Ovary (tissue), 10 donors: ENCODE measurements at places on chromosomes 11 and 22.

DNA sequence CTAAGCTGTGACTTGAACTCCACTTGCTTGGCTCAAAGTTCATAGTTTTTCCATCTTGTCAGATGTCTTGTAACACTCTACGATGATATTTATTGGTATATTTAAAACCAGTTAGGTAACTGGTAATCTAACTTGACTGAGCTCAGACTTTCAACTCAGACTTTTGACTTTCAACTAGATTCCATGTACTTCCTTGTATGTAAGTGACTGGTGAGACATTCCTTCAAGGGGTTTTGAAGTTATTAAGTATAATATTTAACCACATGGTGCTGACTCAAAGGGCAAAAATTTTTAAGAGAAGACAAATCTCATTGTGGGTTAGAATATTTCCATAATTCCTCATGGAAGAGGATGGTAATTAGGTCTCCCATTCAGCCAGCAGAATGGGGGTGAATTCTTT lies 631.3 kb upstream of the ANO5 start:
- no peak for DNase-seq
- no peak overlapping the region for H3K4me3 ChIP-seq
- no peaks in the 10 kb centered on the region for H3K36me3 ChIP-seq
- H3K27me3 ChIP-seq, result no peaks in the 10 kb centered on the region
- no peaks in the 10 kb centered on the region for H3K4me1 ChIP-seq
- no peak overlapping the region for H3K27ac ChIP-seq

DNA sequence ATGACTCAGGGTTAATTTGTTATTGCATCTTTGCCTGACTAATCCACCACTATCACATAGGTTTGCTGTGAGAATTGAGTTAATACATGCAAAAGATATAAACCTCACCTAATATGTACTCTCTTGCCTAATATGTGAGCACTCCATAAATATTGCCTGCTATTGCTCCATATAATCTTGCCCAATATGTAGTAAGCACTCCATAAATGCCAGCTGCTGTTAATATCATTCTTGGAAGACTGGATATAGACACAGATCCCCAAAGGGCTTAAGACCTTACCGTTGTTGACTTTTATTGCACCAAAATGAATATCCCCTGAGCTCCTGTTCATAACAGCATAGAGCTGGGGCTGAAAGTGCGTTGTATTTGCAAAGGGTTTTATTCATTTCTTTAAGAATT lies 27.0 kb upstream of the LRRC55 start:
- DNase-seq, result no peak
- H3K27me3 ChIP-seq, result no peaks in the 10 kb centered on the region
- H3K27ac ChIP-seq, result no peak overlapping the region
- no peaks in the 10 kb centered on the region for H3K4me1 ChIP-seq
- H3K36me3 ChIP-seq, result no peaks in the 10 kb centered on the region

DNA sequence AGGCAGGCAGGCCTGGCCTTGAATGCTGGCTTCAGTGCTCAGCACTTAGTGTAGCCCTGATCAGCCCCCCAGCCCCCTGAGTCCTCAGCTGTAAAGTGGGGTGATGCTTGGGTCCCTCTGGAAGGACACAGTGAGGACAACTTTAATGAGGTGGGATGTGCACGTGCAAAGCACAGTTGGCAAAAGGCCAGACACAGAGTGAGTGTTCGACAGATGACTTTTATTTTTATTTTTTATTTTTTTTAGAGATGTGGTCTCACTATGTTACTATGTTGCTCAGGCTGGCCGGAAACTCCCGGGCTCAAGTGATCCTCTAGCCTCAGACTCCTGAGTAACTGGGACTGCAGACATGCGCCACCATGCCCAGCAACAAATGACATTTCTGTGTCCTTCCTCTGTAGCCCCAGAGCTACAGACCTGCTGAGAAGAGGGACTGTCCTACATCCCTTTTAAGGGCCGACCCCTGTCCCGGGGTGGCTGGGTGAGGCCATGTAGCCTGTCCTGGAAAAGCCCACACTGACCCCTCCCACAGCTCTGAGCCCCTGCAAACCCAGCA lies 6.9 kb upstream of the C11orf96 start:
- H3K27me3 ChIP-seq, result no peaks in the 10 kb centered on the region
- no peak overlapping the region for H3K4me3 ChIP-seq
- no peak overlapping the region for H3K27ac ChIP-seq
- DNase-seq, result no peak
- H3K36me3 ChIP-seq, result no peaks in the 10 kb centered on the region
- H3K4me1 ChIP-seq, result peaks cover 32% of the 10 kb centered on the region

DNA sequence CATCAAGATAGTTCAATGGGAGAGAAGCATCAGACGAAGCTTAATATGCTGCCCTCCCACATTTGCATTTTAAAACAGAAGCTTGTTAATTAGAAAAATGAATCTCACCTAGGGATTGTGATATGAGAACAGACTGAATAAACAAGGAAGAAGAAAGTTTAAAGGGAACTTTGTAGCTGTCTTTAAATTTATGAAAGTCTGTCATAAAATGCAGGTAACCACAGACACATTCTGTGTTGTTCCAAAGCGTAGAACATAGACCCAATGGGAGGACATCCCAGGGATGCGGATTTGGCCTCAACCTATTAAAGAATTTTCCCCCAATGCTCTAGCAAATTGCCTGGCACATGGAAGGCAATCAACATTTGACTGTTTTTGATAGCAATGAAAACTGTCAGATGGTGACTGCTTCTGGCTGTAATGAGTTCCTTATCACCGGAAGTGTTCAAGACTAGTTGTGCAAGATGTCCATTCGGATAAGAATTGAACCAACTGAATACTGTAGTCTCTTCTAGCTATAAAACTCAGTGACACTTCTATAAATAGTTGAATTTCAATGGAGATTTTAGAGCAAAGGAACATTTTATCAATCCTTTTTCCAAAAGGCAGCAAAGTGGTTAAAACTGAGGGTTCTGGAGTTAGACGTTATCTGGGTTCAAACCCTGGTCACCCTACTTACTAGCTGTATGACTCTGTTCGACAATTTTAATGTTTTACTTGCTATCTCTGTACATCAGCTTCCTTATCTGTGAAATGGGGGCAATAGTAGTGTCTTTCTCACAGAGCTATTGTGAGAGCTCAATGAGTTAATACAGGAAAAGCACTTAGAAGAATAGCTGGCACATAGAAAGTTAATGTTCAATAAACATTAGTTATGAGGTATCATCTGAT lies 64.9 kb downstream of the LIF start:
- H3K27me3 ChIP-seq, result no peaks in the 10 kb centered on the region
- no peak for DNase-seq
- no peak overlapping the region for H3K27ac ChIP-seq
- H3K36me3 ChIP-seq, result no peaks in the 10 kb centered on the region

- H3K27me3 ChIP-seq, result no peaks in the 10 kb centered on the region
- no peak overlapping the region for H3K27ac ChIP-seq
- DNase-seq, result no peak
Measured at GRCh38 chr11:106998116-106998915, 20.0 kb downstream of the GUCY1A2 start.

DNA sequence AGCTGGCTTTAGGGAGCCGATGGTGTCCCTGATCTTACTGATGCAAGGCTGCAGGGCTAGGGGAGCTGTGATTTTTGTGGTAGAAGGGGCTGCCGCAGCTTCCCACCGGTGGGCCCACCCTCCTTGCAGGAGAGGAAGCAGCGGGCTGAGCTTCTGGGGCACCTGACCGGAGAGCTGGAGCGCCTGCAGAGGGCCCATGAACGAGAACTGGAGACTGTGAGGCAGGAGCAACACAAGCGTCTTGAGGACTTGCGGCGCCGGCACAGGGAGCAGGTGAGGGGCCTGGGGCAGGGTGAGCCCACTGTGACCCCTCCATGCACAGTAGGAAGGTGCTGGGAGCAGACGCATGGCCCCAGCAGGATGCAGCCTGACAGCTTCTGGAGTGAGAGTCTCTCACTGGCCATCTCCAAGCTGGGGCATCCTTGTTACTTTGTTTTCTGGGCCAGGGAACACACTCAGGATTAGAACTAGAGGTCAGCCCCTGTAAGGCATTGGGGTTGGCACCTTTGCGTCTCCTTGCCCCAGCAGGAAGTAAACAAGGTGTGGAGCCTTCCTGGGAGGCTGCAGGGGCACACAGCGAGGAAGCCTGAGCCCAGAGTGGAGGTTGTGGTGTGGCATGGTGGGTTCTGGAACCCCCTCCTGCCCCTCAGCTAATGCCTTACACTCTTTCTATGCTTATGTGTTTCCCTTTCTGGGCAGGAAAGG lies 66.7 kb downstream of the CEP164 start:
- H3K27me3 ChIP-seq, result no peaks in the 10 kb centered on the region
- no peak overlapping the region for H3K27ac ChIP-seq
- DNase-seq, result no peak

- no peaks in the 10 kb centered on the region for H3K4me1 ChIP-seq
- no peak overlapping the region for H3K4me3 ChIP-seq
- H3K27ac ChIP-seq, result no peak overlapping the region
- H3K36me3 ChIP-seq, result no peaks in the 10 kb centered on the region
- no peak for DNase-seq
Measured at GRCh38 chr11:102499931-102500330, 30.6 kb downstream of the MMP7 start.

DNA sequence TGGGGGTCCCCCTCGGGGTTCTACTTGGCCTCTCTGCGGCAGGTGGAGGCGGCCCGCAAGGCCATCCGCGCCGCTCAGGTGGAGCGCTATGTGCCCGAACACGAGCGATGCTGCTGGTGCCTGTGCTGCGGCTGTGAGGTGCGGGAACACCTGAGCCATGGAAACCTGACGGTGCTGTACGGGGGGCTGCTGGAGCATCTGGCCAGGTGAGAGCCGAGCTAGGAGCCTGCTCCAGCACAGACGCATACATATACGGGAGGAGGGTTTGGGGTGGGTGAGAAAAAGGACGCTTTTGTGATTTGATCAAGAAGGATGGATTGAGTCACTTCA lies 415 bp downstream of the CENATAC start:
- DNase-seq, result no peak
- no peaks in the 10 kb centered on the region for H3K36me3 ChIP-seq
- H3K4me1 ChIP-seq, result peaks cover 7% of the 10 kb centered on the region
- H3K27ac ChIP-seq, result peak overlapping the region; percentile 63
- H3K27me3 ChIP-seq, result no peaks in the 10 kb centered on the region
- H3K4me3 ChIP-seq, result peak overlapping the region; percentile 80

DNA sequence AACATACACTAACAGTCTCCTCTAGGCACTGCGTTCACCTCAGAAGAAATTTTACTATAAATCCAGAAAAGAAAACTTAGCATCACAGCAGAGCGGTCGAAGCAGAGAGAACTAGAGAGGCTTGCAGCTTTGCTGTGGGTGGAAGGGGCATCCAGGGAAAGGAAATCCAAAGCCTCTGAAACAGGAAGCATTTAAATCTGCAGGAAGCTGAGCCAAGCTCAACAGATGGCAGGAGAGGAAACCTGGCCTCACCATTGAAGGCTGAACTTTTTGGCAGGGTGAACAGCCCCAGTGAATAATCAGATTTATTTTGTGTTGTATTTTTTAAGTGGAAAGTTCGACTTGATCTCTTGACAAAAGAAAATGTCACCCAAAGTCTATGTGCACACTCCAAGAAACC lies 858.1 kb downstream of the OPCML start:
- H3K27ac ChIP-seq, result no peak overlapping the region
- H3K36me3 ChIP-seq, result no peaks in the 10 kb centered on the region
- no peak overlapping the region for H3K4me3 ChIP-seq
- no peaks in the 10 kb centered on the region for H3K27me3 ChIP-seq
- H3K4me1 ChIP-seq, result no peaks in the 10 kb centered on the region

DNA sequence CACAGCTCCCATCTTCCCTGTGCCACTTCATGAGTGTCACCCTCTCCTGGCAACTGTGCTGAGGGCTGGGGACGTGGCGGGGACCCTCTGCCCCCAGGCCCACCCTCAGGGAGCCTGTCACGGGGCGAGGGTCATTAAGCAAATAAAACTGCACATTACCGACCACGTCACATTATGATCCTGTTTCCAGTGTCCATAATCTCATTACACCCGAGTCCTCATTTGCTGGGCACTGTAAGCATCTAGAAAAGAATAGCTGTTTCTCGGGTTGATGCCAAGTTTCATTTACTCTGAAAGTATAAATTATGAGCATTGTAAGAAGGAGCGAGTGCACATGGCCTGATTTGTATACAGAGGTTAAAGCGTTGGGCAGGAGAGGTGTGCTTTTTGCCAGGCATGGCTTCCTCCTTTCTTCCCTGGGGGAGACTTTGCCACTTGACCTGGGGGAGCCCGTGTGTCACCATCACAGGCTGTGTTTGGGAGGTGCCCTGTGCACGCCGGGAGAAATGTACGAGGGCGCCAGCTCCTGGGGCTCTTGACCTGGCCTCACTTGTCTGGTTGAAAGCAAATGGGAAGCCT lies 50.5 kb downstream of the LRP5 start:
- no peaks in the 10 kb centered on the region for H3K27me3 ChIP-seq
- H3K4me3 ChIP-seq, result no peak overlapping the region
- H3K36me3 ChIP-seq, result no peaks in the 10 kb centered on the region
- no peak overlapping the region for H3K27ac ChIP-seq
- DNase-seq, result no peak

GRCh38 chr22:40397396-40397795 lies 27.0 kb downstream of the SGSM3 start:
- DNase-seq, result no peak
- no peaks in the 10 kb centered on the region for H3K27me3 ChIP-seq
- no peak overlapping the region for H3K27ac ChIP-seq
- no peaks in the 10 kb centered on the region for H3K4me1 ChIP-seq

- no peaks in the 10 kb centered on the region for H3K27me3 ChIP-seq
- DNase-seq, result no peak
- H3K36me3 ChIP-seq, result no peaks in the 10 kb centered on the region
- H3K4me1 ChIP-seq, result no peaks in the 10 kb centered on the region
- H3K27ac ChIP-seq, result no peak overlapping the region
Measured at GRCh38 chr11:66462911-66463310, 3.8 kb upstream of the PELI3 start.

DNA sequence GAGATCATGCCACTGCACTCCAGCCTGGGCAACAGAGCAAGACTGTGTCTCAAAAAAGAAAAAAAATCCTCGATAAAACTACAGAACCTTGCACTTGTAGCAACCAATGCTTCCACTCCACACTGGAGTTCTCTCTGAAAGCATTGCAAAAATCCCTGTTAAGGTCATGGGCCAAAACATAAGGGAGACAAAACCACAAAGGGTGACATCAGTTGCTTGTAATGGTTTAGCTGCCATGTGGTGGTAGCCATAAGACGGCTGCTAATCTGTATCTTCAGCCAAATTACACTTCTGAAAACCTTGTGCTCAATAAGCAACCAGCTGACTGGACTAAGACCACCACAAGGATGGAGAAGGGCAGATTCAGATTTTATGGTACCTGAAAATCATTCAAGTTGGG lies 20.6 kb upstream of the TPH1 start:
- no peaks in the 10 kb centered on the region for H3K27me3 ChIP-seq
- no peak overlapping the region for H3K27ac ChIP-seq
- H3K36me3 ChIP-seq, result no peaks in the 10 kb centered on the region
- H3K4me1 ChIP-seq, result no peaks in the 10 kb centered on the region

DNA sequence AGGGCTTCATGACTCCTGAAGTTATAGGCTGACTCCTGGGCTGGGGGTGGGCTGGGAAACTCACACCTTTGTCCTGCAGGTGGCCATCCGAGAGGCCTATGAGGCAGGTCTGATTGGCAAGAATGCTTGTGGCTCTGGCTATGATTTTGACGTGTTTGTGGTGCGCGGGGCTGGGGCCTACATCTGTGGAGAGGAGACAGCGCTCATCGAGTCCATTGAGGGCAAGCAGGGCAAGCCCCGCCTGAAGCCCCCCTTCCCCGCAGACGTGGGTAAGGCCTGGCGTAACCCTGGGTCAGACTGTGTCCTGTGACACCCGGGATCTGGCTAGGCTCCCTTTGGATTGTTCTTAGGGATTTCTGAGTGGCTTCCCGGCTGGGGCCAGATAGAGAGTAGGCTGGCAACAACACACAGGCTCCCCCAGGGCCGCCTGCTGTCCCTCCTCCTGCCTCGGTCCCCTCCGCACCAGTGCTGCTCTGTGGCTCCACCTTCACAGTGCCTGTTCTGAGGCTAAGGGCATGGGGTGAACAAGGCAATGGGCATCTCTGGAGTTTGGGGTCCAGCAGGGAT lies 3.6 kb downstream of the NDUFV1 start:
- H3K4me3 ChIP-seq, result no peak overlapping the region
- H3K27ac ChIP-seq, result no peak overlapping the region
- H3K36me3 ChIP-seq, result no peaks in the 10 kb centered on the region
- H3K27me3 ChIP-seq, result no peaks in the 10 kb centered on the region
- H3K4me1 ChIP-seq, result peaks cover 8% of the 10 kb centered on the region
